Right ventricle myocardium superior (tissue), 1 donor: ENCODE measurements at places on chromosomes 16 and 17. TPM values are rescaled to one million over a fixed set of nuclear protein-coding genes. Genes with fewer than 3 reads are reported as not detected.

Gene MPO
- total RNA-seq = 0.05 TPM

Gene CACNG1
- not detected for total RNA-seq

Gene WNK4
- total RNA-seq = not detected

Gene C16orf82
- total RNA-seq = not detected

Gene WNT3
- 0.91 TPM for total RNA-seq

Gene C1QTNF8
- total RNA-seq = 0.13 TPM

Gene NTN1
- total RNA-seq = 19.4 TPM

Gene PLD6
- total RNA-seq = 10.2 TPM

Gene GABARAP
- total RNA-seq = 432 TPM

Gene PPY
- not detected for total RNA-seq

Gene RBFOX1
- 70.2 TPM for total RNA-seq
